ENCODE measurements at places on chromosomes 16 and 17. TPM values are rescaled to one million over a fixed set of nuclear protein-coding genes. Genes with fewer than 3 reads are reported as not detected.
A peak's percentile ranks its signal among the peaks of the same experiment; 100 is the strongest.

GRCh38 chr17:36602924-36603384, 1.6 kb downstream of the MRM1 start:
- DNase-seq: peak; percentile 58

DNA sequence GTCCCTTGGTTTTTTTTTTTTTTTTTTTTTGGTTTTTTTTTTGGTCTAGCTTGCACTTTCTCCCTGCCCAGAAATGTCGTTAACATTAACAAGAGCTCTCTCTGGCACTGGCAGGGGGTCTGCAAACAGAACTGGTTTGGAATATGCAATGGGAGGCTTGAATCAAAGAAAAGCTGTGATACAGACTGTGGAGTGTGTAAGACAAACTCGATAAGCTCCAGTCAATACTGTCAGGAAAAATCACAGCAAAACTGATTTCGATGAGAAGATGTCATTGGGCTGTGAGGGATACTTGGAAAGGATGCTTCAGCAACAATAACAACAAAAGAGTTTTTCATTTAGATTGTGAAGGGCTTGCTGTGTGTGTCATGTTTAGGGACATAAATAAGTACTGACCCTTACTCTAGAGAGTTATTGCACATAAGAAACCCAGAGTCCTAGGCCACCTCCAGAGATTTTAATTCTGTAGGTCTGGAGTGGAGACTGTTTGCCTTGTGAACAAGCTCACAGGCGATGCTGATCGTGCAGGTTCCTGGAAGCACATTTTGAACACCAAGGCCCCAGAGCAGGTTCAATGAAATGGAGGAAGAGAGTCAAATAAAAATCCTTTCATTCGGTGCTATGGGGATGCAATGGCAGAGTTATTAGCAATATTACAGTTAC, 470.7 kb upstream of the RBFOX1 start:
- DNase-seq: no peak

- no peak for DNase-seq
These were observed 195.5 kb downstream of the RAB11FIP4 start for GRCh38 chr17:31586946-31587345.

DNA sequence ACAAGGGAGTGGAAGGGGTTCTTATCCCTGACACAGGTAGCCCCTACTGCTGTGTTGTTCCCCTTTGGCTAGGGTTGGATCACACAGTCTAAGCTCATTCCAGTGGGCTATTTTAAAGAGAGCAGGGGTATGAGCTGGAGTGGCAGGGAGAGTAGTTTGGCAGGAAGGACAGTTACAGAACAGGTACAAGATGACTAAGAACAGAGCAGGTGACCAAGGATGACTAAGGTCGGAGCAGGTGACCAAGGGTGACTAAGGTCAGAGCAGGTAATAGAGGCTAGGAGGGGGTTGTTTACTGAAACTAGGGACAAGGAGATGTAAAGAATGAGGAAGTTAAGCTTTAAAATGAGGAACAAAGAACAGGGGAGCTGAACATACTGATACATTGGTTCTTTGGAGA, 58.8 kb downstream of the UTP18 start:
- DNase-seq: no peak

DNA sequence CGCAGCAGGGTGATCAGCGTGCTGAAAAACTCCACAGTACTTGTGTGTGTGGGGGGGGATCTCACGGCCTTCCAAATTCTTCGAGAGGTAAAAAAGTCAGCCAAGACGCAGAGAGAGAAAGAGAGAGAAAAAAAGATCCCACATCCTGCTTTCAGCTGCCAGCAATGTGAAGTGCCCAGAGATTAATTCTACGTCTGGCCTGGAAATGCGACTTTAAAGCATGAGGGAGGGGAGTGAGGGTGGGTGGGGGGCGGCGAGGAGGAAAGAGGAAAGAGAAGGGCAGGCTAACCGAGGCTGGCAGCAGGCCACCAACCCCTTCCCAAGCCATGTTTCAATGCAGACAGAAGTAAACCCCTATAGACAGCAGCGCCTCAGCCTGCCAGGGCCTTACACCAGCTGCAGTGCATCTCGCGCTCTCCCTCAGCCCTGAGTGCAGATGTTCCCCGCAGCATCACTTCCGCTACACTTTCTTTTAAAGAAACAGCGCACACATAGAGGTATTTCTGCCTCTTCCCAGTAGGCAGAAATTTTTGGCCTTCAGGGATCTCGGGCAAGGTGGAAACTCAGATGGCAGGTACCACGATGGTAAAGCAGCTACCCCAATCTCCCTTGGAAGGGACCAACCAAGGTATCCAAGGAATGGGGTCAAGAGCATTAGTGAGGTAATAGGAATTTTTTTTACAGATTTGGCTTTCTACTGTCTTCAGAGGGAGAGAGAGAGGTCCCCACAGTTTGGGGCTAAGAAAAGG, 87.8 kb downstream of the SMG6 start:
- DNase-seq: peak; percentile 66

DNA sequence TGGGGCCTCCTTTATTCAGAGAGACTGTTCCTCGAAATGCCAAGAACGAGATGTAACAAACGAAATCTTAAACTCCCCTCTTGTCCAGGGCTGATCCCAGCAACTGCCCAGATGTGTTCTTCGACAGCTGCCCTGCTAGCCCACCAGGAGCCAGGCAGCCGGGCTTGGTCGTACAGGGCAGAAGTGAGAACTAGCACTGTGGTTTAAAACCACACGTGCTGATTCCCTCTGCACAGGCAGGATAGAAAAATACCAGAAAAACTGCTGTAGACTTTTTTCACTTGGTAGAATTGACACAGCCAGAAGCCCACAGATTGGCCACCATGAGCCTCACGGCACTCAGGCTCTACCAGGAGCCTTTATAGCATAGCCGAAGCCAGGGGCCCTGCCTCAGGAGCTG, 33.1 kb downstream of the PLD6 start:
- no peak for DNase-seq

DNA sequence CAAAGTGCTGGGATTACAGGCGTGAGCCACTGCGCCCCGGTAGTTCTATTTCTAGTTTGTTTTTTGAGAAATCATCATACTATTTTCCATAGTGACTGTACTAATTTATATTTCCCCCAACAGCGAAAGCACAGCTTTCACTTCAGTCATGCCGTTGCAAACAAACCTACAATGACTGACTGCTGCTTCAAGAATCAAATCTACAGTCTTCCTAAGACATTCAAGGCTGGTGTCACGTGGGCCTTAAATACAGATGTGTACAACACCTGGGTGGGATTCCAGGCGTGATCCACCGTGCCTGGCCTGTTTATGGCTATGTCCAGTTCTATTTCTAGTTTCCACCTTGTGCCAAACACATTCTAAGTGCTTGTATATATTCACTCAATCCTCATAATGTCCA, 72.0 kb downstream of the ABCC6 start:
- DNase-seq: no peak

- DNase-seq: peak; percentile 14
These were observed 16.1 kb upstream of the GFAP start for GRCh38 chr17:44931376-44931775.

KRT33B gene
- not detected for total RNA-seq

TBC1D3B gene
- total RNA-seq: 11.1 TPM

KRTAP1-5 gene
- not detected for total RNA-seq

Data from lower lobe of right lung (tissue), 2 donors.